ENCODE measurements at places on chromosomes 6 and 20.

DNA sequence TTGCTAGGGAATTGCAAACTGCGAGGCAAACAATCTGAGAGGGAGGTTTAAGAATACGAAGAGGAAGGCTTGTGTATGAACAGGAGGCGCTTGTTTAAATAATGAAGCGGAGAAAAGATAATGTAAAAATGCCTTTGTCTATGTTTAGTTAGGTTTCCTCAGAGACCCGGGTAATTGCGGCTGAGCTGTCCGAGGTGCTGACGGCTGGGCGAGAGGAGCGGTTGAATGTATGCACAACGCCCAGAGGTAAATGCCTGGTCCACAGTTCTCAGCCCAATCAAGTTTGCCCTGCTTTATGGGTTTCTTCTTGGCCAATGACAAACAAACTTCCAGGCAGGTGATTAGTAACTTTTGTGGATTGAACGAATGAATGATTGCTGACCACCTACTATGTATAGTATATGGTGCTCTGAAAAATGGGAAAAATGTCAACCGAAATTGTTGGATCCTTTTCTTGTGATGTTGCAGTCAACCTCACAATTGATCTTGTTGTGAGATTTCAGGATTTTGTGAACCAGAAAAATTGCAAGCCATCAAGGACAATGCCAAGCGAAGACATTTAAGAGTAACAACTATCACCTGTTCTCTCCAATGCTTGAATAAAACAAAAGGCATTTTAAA lies 38.3 kb upstream of the SLC32A1 start:
- DNase-seq, result peak; percentile 65

GRCh38 chr6:71250099-71250602 lies 38.5 kb upstream of the OGFRL1 start:
- no peak for DNase-seq

DNA sequence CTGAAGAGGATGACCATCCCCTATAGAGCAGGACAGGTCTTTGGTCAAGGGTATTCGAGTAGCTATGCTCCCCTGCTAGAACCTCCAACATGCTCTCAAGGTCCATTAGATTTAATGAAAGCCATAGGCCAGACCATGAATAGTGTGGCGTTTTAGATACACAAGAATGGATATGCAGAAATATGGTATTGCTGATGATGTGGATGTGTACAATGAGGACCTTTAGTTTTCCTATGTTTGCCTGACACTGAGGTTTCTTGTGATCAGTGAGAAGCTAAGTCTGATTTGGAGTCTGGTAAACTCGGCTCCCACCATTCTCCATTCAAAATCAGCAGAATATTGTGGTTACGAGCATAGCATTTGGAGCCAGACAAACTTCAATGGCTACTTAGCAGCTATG lies 125.6 kb downstream of the TSHZ2 start:
- no peak for DNase-seq

DNA sequence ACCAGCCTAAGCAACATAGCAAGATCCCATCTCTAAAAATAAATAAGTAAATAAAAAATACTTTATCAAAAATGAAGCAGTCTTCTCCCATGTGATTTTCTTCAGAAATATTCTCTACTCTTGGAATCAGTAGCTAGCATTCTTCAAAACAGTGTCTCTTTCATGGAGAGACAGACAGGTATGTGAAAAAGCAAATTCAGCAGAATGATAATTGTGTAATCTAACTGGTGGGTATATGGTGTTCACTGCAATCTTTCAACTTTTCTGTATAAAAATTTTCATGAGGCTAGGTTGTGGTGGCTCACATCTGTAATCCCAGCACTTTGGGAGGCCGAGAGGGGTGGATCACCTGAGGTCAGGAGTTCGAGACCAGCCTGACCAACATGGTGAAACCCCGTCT lies 7.9 kb downstream of the MRS2 start:
- no peak for DNase-seq

DNA sequence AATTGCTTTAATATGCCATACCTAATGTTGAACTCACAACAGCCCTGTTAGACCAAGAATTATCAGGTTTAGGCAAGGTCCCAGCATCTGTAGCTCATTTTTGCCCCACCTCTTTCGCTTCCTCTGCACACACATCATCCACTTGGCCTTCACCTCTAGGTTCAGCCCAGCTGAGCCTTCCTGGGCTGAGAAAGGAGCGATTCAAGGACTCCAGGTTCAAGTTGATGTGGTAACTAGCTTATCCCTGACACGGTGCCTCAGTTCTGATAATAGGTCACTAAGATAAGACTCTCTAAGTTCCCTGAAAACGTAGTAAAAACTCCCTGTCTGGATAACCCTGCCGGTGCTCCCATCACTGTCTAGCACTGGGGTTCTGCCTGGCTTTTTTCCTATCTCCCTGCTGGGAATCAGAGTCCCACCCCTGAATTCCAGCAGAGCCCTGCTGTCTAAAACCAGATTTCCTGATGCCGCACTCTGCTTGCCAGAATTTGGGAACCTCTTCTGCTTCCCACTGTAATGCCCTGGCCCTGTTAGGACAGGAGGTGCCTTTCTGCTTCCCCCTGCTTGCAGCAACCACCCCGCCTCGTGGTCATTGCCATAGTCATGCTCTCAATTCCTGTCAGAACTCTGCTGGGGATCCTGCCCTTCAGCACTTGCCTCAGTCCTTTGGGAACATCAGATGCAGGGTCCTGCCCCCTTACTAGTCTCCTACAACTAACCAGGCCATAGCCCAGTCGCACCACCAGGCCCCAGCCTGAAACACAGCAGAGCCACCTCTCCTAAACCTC lies 47.6 kb downstream of the ALDH8A1 start:
- DNase-seq, result no peak

DNA sequence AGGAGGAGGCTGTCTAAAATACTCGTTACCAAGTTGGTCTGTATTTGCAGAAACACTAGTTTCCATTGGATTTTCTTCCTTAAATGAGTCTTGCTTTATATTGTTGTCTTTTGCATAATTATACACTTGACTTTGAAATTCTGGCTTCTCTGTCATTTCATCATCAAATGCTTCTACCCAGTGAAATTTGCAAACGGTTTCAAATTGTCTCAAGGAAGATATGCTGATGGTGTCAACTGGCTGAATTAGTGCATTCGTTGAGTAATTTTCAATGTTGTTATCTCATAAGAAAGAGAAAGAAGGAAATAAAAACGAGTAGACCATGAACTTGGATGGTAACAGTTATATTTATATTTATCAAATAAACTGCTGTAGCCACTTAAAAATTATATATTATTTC lies 10.8 kb downstream of the CAGE1 start:
- DNase-seq, result no peak

DNA sequence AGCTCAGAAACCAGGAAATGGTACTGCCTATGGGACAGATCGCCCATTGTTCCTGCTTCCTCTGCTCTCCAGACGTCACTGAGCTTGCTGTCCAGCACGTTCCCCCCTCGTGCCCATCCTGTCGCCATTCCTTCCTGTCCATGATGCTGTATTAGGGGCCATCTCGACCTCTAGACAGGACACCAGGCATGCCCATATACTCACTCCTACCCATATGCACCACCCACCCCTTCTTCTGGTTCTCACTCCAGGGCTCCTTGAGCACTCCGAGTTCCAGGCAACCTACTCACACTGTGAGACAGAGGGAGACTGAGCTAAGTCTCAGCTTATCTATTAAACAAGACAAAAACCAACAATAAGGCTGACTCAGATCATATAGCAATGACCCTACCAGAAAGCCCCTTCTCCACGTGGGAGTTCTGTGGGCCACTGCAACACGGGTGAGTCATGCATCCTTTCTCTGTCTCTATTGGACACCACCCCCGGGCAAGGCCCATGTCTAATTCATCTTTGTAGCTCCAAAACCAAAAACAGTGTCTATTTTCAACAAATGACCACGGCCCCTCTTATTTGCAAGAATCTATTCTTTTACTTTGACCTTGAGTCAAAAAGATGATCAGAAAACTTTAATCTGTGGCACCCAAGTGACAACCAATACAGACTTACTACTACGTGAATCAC lies 65.7 kb downstream of the PSMG4 start:
- DNase-seq, result no peak

DNA sequence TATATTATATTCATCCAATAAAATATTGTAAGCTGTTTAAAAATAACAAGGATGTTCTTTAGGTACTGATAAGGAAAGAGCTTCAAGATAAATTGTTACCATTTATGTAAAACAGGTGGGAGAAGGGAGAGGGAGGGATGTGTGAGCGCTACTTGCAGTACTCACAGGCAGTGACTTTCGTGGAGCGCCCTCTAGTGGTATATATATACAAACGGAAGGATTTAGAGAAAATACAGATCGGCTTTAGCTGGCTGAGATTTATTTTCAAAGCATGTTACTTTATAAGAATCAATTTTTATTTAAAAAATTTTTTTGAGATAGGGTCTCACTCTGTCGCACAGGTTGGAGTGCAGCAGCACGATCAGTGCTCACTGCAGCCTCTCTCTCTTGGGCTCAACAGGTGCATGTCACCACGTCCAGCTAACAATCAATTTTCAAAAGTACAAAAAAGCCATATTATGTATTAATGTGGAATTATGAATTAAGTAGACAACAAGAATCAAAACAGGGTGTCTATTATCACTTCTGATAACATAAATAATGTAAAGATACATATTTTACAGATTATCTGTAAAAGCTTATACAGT lies 3.3 kb upstream of the MOG start:
- DNase-seq, result peak; percentile 61

GRCh38 chr20:57881466-57882385 lies 171.9 kb upstream of the PMEPA1 start:
- DNase-seq, result no peak

GRCh38 chr6:135280375-135281136 lies 99.4 kb downstream of the MYB start:
- DNase-seq, result no peak

DNA sequence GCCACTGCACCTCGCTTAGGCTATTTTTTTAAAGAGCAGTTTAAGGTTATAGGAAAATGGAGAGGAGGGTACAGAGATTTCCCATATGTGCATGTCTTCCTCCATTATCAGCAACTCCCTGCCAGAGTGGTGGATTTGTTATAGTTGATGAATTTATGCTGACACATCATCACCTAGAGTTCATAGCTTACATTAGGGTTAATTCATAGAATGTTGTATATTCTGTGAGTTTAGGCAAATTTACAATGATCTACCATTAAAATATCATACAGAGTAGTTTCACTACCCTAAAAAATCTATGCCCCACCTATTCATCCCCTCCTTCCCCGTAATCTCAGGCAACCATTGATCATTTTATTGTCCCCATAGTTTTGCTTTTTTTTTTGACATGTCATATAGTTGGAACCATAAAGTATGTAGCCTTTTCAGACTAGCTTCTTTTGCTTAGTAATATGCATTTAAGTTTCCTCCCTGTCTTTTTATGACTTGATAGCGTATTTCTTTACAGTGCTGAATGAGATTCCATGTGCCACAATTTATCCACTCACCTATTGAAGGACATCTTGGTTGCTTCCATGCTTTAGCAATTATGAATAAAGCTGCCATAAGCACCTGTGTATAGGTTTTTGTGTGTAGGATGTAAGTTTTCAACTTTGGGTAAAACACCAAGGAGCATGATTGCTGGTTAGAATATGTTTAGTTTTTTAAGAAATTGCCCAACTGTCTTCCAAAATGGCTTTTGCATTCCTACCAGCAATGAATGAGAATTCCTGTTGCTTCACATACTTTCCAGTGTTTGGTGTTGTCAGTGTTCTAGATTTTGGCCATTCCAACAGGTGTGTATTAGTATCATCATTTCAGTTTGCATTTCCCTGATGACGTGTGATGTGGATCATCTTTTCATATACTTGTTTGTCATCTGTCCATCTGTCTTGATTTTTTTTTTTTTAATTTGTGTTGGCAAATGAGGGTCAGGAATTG lies 60.2 kb downstream of the NCOA3 start:
- DNase-seq, result no peak

DNA sequence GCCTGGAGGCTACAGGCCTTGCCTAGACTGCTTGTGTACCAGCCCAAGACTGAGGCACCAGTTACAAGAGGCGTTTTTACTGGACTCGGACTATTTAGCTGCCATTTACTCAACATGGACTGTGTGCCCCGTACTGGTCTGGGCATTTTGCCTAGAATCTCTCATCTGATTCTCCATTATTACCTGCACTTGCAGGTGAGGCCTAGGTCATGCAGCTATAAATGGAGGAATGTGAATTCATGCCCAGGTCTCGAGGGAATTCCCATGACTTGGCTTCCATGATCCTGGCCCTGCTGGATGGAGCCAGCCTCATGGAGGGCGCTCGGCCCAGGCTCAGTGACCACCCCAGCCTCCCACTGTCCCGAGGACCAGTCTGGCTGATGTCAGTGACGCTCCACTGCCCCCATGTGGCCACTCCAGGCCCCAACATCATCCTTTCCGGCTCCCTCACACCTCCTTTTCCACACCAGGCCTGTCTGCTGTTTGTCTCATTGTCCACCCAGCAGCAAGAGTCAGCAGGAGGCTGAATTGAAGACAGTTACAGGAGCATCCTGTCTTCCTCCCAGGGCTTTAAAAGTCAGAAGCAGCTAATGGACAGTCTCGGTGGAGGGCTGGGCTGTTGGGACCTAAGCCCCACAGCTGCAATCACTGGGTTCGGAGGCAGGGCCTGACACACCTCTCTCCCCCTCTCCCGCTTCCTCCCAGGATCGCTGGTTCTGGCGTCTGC lies 8.7 kb downstream of the MMP24OS start:
- peak; percentile 81 for DNase-seq

DNA sequence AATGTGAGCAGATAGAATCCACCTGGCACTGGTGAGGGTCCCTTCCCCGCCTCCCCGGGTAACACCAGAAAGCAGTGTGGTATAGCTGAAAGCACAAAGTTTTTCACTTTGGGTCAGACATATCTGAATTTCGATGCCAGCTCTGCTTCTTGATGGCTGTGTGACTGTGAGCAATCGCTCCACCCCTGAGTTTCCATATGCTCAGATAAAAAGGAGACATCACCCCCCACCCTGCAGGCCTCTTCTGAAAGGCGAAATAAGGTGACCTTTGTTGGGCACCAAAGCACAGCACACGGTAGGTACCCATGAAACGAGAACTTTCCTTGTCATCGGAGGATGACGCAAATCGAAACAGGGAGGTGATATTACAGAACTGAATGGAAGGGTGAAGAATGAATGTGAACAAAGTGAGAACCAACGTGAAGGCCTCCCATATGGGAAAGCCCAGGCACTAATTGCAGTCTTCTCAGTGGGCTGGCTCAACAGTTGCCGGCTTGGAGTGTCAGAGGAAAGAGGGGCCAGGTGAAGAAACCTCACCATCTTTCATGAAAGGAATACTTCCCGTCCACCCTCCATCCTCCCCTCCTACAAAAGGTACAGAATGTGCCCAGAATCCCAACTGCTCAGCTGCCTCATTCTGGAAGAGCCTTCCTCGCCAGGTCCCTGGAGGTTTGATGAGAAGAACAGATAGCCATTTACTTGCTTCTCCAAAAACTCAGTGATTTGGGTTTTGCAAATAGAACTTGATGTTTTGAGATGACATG lies 61.8 kb downstream of the NFATC2 start:
- DNase-seq, result no peak

- no peak for DNase-seq
These were observed 350.5 kb downstream of the PRL start for GRCh38 chr6:21946298-21946783.

- DNase-seq, result no peak
These were observed 32.4 kb upstream of the RPP40 start for GRCh38 chr6:5036269-5036668.

GRCh38 chr6:150224820-150225219 lies 82.0 kb downstream of the PPP1R14C start:
- no peak for DNase-seq

Measured in HEK293T (cell line).